ENCODE measurements at places on chromosomes 1 and 21.

- DNase-seq = no peak
Observed at GRCh38 chr21:26245428-26245827, 74.9 kb upstream of the APP start.

DNA sequence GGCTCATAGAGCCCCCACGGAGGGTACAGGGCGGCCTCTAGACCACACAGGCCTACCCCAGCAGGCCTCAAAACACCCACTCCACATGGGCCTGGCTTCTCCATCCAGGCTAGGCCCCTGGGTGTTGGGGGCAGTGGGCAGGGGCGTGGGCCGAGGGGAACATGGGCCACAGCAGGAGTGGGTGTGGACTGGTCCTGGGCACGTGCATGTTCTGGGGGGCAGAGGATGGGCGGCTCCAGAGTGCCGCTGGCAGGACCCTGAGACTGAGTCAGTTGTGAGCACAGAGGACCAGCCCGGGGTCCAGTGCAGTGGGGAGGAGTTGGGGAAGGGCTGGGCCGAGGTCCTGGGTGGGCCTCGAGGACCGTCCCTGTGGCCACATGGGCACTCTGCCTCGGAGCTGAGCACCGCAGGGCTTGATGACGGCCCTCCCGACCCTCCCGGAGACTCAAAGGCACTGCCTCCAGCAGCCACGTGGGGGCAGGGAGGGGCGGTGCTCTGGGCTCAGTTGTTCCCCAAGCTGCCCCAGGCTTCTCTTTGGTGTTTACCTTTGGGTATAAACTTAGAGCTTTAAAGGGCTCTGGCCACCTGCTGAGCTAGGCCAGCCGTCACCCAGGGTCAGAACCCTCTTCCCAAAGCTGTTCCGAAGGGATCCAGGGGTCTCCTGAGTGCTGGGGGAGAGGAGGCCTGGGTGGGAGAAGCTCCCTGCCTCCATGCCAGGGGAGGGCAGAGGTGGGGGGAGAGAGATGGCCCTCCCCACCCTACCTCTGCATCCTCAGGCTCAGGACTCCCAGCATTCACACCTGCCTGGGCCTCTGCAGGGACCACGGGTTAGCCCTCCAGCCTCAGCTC is 79.9 kb downstream of the MORN1 start:
- no peak for DNase-seq

DNA sequence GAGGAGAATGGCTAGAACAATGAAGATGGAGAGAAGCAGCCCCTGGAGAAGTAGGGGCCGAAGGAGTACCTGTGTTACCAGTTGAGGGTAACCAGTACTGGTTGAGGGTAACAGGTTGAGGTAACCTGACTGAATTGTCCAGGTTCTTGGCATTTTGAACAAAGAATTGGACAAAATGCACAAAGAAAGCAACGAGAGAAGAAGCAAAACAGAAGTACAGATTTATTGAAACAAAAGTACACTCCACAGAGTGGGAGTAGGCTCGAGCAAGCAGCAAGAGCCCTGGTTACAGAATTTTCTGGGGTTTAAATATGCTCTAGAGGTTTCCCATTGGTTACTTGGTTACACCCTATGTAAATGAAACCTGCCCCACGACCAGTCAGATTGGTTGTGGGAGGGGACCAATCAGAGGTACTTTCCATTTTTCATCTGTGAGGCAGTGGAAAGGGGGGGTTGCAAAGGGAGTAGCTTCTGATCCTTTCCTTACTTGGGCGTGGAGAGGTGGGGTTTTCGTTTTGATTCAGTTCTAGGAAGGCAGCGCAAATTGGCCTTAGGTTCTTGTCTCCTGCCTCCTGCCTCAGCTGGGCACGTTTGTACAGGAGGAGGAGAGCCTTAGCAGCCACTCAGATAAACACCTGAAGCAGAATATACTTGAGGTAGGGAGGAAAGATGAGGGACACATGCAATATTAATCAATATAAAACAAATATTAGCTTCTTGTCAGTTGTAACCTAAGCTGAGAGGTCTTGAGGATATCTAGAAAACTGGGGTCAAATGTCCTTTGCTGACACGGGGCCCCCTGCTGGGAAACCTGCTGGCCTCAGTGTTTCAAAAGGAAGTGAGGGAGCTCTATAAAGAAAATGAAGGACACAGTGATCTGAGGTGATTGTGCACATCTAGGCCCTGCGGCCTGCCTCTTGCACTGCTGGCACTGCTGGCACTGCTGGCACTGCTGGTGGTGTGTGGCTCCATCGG is 14.3 kb upstream of the LSM10 start:
- DNase-seq = no peak

- DNase-seq = no peak
Observed at GRCh38 chr1:15866721-15867201, 19.3 kb downstream of the SPEN start.

DNA sequence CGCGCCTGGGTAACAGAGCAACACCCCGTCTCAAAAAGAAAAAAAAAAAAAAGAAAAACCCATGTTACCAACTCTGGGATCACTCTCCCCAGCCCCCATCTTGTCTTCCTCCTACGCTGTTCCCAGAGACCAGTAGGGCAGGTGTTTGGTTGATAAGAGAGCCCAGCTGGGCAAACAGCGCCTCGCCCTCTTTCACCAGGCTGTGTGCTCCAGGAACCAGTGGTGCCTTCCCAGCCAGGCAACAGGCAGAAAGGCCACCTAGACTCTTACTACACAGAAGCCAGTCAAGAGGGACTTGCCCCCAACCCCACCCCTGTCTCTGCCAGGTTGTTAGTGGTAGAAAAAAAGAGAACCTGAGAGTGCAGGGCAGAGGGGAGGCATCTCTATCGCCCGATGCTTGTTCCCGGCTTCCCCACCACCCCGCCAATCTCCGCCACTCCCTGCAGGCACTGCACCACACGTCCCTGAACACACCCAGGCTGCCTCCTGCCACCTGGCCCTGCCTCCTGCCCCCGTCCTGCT is 14.0 kb upstream of the CTRC start:
- no peak for DNase-seq

DNA sequence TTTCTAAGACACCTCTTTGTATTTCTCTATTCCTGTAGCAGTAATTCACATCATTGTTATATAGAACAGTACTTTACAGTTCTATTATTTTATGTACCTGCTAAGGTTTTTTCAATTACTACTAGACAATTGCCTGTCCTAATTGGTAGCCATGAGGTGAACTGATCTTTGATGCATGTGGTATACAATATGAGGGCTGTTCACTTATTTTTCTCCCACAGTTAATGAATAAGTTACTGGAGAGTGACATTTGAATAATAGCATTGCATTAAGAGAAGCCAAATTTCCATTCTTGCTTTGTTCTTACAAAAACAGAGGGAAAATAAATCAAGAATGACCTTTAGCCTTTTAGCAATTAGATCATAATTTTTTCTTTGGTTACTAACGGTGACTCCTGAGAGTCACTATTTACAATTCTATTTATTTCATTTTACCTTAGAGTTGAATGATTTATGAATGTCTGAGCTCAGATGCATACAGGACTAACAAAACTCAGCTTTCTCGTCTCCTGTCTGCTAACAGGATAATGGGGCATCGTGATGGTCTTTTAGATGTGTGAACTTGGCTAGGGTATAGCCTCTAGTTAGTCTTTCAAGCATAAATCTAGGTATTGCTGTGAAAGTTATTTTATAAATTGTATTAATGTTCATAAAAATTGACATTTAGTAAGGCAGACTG is 54.1 kb downstream of the OLFM3 start:
- DNase-seq = no peak

- DNase-seq = no peak
Observed at GRCh38 chr1:30847358-30847972, 61.1 kb downstream of the SDC3 start.

- no peak for DNase-seq
Observed at GRCh38 chr1:48038270-48038767, 41.1 kb upstream of the TRABD2B start.

- no peak for DNase-seq
Observed at GRCh38 chr21:37199057-37199924, 67.8 kb downstream of the VPS26C start.

GRCh38 chr1:31715087-31715872 is 11.5 kb upstream of the COL16A1 start:
- DNase-seq = no peak

DNA sequence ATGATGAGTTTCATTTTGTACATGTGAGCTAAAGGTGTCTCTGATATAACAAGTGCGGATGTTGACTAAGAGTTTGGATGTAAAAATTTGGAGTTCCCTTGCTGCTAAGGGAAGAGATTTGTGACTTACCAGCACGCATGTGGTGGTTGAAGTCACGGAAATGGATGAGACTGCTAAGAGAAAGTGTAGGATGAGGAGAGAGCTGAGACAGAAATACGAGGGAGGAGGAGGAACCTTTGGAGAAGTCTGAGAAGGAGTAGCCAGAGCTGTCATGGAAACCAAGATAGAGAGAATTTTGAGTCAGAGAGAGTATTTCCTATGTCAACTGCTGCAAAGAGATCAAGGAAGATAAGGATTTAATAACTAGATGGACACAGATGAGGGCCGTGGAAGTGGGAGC is 106.5 kb upstream of the COL24A1 start:
- no peak for DNase-seq

DNA sequence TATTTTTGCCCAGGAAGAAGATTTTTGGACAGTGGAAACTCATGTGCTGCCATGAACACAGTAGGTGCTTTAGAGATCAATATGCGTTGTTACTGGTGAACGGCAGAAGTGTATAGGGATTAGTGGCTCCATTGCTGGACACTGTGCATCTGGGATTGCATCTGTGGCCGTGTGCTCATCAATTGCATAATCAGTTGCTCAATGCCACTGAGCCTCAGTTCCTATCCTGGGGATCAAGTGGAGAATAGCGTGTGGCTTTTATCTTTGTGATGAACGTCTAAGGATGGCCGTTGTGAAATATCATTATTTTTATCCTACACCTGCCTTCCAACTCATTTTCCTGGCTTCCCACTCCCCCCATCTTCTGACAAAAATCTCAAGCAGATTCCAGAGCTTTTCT is 5.4 kb downstream of the TNN start:
- no peak for DNase-seq

DNA sequence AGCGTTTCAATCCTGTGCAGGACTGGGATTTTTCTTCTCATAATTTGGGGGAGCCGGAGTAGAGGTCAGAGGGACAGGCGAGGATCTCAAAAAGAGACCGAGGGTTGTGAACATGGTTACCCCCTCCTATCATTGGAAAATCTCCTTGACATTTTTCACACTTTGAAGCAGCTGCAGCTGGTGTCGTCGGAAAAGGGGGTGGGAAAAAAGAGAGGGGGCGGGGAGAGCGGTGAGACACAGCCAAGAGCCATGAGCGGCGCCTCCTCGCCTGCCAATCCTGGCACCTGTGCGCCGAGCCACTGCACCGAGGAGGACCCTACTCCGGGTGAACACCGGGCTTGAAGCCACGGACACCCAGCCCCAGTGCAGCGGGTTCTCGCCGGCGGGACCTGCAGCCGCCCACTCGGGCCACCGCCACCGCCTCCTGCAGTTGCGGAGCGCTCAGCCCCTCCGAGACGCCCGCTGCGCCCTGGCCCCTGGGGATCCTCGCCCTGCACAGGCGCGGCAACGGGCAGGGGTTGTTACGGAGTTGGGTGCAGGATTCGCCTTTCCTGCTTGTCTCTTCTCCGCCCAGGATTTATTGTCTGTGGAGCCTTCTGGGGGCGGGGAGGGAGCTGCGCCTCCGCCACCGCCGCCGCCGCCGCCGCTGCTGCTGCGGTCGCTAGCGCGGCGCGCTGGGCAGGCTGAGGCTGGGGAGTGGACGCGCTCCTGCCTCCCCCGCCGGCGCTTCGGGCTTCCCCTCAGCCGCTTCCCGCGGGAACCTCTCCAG is at the start of gene LRRC7:
LRRC7 (plus strand) TSS at position 271 of the 769 bp plus-strand sequence. CDS start 718 bp downstream, outside the sequence.
- DNase-seq = no peak

DNA sequence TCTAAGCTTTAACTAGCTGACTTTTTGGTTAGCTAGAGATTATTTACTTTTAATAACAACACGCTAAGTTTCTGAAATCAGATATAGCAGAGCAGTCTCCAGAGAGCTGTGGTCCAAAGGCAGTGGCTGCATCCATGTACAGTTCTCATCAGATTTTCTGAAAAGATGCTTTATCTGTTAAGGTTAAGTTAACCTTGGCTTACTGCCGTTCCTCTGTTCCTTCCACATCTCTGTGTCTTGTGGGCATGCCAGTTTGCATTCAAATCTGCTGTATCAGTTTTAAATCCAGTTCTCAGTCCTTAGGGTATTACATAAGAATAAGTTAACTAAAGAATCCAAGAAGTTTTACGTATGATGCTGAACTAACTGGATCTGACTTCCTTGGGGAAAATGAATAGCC is 46.8 kb downstream of the SPATA46 start:
- no peak for DNase-seq

DNA sequence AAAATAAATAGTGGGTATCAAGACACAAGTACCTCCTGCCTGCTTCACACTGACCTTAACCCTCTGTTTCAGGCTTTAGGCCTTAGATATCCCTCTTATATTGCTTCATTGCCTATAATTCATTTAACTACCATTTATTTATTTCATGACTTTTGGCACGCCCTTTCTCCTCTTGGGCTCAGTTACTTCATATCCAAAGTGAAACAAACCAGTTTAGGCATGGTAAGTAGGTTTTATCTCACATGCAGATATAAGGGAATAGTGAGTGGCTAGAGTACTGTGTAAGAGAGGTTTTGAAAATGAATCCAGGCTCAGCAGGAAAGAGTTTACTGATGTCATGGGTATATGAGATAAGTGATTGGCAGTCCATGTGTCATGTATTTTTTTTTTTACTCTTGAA is 69.8 kb upstream of the BEND5 start:
- no peak for DNase-seq

DNA sequence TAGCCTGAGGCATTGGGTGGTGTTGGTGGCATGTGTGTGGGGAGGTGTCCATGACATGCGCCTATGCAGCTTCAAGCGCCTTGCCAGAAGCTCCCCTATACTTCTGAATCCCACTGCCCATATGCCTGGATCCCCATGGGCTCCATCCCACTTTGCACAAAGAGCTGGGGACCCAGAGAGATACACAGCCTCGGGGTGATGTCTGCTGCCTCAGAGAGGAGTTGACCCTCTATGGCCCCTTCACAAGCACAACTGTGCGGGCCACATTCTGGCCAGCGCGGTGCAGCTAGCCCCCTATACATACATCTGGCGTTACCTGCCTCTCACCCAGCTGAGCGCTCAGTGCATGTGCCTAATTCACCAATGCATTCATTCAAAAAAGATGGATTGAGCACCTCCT is 9.6 kb upstream of the PTPRF start:
- DNase-seq = no peak

DNA sequence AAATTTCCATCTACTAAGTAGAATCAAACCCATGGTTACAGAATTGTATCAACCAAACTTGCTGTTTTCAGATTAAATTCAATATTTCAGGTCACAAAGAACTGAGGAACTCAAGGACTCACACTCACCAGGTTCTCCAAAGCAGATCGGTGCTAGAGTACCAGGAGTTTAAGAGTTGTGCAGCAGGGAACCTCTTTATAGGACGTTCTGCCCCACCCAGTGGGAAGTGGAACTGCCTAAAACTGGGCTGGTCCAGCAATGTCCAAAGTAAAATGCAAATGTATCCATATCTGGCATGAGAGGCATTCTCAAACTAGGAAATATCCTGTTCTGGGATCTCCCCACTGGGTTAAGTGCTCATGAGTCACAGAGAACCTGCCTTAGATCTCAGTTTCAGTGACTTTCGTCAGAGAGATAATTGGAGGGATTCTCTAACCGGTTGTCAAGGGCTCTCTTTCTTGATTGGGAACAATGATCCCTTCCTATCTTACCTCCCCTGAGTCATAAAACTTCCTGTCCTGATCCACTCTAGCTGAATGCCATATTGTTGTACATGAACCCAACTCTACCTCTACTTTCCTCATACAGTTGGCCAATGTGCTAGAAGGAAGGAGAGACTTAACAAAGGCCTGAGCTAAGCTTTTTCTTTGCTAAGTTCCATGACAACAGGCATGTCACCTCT is at the start of gene SPRR2D:
SPRR2D (minus strand) TSS at position 171 of the 682 bp plus-strand sequence. CDS start 774 bp downstream, outside the sequence.
- DNase-seq = no peak

- no peak for DNase-seq
Observed at GRCh38 chr1:19381261-19381660, 69.1 kb downstream of the SLC66A1 start.

Data from GM18507 (cell line).